Effector memory CD8-positive, alpha-beta T cell (primary cell): ENCODE measurements at places on chromosomes 11 and 22.

GRCh38 chr22:21681566-21682370, 16.0 kb downstream of the PPIL2 start:
- peak overlapping the region; percentile 39 for H3K27ac ChIP-seq
- H3K27me3 ChIP-seq: no peaks in the 10 kb centered on the region

DNA sequence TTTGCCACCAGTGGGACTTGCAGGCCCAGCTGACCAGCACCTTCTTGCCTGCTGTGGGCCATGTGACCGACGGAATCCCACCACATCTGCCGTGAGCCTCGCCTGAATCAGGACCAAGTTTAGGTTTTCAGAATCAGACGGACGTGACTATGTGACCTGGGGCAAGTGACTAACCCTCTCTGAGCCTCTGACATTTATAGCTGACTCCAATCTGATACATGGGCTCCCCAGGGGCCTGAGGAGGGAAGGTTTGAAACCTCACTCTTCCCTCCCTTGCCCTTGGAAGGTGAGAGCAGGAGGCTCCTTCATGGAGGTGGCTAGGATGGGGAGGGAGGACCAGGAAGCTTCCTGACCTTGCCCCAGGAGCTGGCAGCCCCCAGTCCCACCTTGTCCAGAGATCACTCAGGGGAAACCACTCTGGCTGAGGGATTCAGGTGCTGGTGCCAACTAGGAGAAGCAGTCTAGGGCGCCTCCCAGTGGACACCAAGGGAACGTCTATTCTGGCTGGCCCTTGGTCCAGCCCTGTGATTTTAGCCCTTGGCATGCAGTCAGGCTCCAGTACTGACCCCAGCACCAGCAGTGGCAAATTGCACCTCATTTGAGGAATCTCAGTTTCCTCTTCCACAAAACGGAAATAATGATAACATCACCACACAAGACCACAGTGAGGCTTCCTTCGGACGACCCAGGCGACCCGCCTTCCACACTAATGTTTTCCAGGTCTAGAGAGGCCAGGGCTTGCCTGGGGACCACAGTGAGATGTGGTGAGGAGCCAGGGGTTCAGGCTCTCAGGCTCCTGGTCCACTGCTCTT, 47.2 kb upstream of the SYT7 start:
- H3K36me3 ChIP-seq: no peaks in the 10 kb centered on the region
- peaks cover 42% of the 10 kb centered on the region for H3K27me3 ChIP-seq
- no peaks in the 10 kb centered on the region for H3K4me1 ChIP-seq
- DNase-seq: peak; percentile 8
- H3K27ac ChIP-seq: no peak overlapping the region

DNA sequence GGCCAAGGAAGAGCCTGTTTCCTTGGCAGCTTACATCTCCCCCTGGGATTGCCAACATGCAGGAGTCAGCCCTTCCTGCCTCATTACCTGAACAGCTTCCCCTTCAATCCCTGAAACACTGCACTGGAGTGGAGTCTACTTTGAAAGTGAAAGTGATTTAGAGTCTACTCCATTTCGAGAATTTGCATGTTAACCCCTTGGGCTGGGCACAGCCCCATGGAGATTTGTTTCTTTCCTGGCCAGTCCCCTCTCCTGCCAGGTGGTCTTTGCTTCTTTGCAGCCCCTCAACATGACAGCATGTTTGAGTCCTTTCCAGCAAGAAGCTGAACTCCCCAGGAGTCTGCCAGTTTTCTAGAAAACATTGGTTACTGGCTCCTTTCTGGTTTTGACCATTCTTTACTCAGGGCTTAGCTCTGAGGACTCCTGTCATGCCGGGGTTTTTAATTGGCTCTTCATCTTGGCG, 59.9 kb downstream of the TRAF6 start:
- H3K36me3 ChIP-seq: peaks cover 75% of the 10 kb centered on the region
- DNase-seq: no peak
- H3K27me3 ChIP-seq: no peaks in the 10 kb centered on the region
- H3K27ac ChIP-seq: peak overlapping the region; percentile 92
- peaks cover 71% of the 10 kb centered on the region for H3K4me1 ChIP-seq

DNA sequence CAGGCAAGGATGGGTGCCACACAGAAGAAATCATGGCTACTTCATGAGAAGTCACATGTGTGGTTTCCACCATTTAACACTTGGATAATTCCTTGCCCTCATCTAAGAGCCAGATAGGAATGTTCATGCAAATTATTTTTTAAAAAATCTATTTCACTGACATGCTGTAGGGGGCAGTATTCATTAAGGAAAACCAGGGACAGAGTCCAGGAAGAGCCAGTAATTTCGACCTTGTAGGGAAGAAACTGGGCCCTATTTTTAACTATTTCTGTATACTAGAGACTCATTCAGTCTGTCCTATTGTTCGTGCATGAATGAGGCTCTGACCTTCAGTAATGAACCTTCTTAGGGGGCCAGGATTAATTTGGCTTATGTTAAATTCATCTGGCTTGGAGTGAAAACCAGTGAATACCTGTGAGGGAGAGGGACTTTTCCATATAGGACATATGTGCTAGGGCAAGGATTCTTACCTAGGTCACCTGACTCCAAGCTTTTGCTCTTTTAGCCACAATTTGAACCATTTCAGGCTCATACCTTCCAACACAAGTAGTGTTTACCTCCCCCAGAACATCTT, 192.7 kb downstream of the NAV2 start:
- no peaks in the 10 kb centered on the region for H3K27me3 ChIP-seq
- H3K36me3 ChIP-seq: no peaks in the 10 kb centered on the region
- H3K4me3 ChIP-seq: no peak overlapping the region
- no peaks in the 10 kb centered on the region for H3K4me1 ChIP-seq

GRCh38 chr22:29212743-29213142, 7.0 kb downstream of the EMID1 start:
- no peaks in the 10 kb centered on the region for H3K4me1 ChIP-seq
- DNase-seq: no peak
- no peak overlapping the region for H3K4me3 ChIP-seq
- no peak overlapping the region for H3K27ac ChIP-seq
- peaks cover 3% of the 10 kb centered on the region for H3K36me3 ChIP-seq
